ENCODE measurements at places on chromosomes 6 and 20.
A peak's percentile ranks its signal among the peaks of the same experiment; 100 is the strongest.

DNA sequence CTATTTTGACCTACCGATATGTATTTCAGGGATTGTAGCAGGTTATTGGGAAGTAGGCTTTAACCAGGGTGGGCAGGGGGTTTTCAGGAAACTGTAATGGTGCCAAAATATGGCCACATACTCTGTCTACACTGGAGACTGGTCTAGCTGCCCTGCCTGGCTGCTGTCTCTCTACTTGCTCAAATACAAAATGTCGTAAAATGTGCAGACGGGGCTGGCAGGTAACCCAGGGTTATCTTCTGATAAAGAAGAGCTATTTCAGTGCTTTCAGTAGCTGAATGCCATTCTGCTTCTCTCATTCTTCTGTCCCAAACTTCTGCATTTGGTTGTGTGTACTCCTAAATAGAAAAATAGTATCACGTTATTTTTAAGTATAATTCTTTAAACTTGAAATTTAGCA, 616.2 kb downstream of the EPM2A start:
- DNase-seq: no peak

DNA sequence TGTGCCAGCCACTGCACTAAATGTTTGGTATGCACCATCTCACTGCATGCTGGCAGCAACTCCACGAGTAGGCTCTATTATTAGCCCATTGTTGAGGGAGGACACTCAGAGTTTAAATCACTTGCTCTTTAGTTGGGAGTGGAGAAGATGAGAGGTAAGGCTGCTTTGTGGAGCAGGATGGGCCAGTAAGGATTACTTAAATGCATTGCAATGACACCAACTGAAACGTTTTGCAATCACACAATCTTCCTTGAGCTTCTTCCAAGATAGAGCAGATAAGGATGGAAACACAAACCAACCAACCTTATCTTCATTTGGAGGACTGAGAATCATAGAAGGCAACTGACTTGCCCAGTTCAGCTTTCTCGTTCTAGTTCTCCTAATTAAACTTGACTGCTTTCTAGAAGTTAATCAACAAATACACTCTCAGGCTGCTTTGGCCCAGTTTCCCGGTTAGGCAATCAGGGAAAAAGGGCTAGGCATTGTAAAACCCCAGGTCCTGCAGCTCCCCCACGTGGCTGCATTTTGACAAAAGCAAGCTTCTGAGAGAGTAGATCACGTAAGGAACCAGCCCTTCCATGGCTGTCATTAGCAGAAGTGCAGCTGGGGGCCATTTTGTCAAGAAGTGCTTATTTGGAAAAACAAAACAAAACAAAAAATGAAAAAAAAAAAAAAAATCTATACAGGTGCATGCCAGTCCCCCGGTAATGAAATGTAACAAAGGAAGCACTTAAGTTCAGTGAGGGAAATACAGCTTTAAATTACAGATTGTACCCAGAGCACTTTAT, 130.6 kb downstream of the BCAS1 start:
- peak; percentile 43 for DNase-seq

DNA sequence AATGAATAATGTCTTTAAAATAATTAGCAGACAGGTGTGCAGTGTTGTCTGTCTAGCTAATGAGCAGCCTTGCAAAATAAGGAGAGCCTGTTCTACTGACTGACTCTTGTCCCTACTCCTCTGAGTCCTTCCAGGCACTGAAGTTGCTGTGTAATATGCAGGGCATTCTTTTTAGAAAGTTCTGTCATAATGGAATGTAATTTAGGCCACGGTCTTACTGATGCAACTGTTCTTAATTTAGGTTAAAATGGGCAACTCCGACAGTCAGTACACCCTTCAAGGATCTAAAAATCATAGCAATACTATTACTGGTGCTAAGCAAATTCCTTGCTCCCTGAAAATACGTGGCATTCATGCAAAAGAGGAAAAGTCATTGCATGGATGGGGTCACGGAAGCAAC, 133.9 kb downstream of the TIAM2 start:
- no peak for DNase-seq

DNA sequence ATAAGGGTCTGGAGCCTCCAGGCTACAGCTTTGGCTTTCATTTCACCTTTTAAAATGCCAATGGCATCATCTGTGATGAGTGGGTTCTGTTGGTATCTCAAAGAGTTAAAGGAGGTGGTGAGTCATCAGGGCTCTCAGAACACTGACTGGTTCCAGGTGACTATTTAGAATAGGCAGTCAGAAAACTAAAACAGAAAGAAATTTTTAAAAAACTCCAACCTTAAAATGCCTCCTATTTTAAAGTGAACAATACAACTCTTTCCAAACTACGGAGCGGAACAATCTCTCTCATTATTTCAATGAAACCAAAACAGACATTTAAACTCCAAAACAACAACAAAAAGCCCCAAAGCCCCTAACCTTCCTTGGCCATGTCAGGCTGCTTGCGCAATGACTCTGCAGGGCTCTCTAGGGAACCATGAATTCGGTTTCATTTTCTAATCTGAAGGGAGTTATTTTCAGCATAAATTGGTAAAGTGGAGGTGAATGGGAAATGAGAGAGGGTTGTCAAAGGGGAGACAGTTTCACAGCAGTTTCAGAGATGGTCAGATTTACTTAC, 194.9 kb downstream of the KIF6 start:
- DNase-seq: no peak

DNA sequence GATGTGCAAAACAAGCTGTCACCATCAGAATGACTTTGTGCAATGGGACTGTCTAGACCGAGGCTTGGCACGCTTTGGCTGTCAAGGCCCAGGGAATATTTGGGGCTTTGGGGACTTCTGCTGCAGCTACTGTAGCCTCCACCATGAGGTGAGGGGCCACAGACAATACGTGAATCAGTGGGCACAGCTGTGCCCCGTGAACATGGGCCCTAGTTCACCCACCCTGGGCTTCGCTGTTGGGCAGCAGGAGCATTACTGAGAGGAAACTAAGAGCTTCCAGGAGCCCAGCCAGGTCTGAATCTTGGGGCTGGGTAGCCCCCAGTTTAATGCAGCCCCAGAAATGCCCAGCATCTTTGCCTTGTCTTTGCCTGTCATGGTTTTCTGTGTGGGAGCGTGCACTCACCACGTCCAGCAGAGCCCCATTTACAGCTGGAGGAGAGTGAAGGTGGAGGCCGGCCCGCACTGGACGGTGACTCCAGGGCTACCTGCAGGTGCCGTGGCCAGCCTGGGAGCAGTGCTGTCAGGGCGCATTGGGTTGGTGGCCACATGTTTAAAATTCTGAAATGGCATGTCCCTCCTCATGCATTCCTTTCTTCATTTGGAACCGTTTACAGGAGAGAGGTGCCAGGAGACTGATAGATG, 34.7 kb downstream of the DUSP22 start:
- no peak for DNase-seq

GRCh38 chr20:19745106-19745505, 13.0 kb upstream of the RIN2 start:
- DNase-seq: no peak

DNA sequence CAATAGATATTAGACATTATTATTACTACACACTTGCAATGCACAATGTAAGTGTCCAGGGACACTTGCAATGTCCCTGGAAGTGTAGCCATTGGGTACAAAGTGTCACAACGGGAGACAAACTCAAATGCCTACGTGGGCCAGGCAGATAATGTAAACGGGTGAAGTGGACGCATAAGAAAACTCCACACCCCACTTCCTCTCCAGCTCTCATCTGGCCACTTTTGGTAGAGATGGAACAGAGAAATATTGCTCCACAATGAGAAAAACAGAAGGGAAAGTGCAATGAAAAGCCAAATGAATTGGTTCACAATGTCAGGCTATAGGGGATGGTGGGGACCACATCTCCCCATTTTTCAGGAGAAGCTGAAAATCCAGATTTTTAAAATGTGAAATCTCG, 9.4 kb downstream of the SULF2 start:
- DNase-seq: no peak

DNA sequence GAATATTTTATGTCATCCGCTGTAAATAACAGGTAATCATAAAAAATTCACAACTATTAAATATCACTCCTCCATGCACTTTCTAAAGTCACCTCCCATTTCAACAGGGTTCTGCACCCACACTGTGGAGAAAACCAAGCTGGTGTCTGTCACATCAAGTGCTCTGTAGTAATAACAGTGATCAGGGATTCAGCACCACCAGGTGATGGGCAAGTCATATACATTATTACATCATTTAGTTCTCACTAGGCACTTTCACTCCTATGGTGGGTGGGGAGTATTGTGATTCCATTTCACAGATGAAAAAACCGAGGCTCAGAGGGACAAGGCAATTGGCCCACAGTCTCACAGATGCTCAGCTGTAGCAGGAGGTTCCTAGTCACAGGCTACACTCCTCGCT, 8.7 kb downstream of the BFSP1 start:
- DNase-seq: no peak

- DNase-seq: no peak
Observed at GRCh38 chr6:32968867-32969684, 682 bp downstream of the BRD2 start.

DNA sequence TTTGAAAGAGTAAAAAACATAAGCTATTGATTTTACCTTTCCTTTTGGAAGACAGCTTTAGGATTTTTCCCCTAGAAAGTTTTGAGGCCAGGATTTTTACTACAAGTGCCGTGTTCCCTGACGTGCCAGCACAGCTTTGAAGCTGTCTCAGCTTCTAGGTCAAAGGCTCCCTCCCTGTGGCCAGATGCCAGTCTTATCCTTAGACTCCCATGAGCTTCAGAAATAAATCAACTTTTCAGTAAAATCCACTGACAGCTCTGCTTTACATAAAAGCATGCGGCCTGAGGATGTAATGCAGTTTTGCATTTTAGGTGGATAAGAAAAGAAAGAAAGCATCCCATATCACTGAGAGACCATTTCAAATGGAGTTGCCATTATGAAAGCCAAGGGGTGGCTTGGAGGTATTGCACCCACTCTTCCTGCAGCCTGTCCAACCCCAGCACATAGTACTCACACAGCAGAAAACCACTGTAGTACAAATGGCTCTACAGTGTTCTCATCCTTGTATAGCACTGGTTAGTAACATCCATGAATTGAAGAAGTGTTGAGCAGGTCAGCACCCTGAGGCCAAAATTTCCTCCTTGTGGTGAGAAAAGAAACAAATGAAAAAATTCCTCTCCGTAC, 15.2 kb upstream of the ATXN1 start:
- no peak for DNase-seq

DNA sequence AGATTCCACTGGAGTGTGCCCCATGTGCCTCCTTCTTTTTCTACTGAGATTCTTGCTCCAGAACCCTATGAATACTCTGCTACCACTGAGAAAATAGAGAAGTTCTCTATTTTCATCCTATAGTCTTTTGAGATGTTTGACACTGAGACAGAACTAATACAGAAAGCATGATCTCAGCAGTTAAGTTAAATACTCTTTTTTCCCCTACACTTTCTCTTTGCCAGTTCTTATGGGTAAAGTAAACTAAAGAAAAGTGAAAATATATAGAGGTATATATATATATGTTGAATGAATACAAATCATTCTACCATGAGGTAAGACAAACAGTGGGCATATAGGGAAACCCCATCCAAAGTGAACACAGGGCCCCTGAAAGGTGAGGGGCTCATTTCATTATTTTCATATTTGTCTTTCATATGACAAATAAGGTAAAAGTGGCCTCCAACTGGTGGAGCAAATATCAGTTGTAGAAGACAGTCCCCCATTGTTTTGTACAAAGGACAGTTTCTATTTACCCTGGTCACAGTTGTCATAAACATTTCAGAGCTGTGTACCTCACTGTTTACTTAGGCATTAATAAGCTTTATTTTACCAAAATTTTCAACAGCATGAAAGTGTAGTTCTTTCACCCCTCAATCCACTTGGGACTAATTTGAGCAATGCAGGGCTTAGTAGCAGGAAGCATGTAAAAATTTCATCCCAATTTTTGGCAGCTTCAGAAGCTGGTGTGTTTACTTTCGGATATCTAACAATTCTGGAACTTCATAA, 188.3 kb upstream of the MARCKS start:
- DNase-seq: no peak

GRCh38 chr6:120320481-120321162, 971.1 kb upstream of the MAN1A1 start:
- no peak for DNase-seq

DNA sequence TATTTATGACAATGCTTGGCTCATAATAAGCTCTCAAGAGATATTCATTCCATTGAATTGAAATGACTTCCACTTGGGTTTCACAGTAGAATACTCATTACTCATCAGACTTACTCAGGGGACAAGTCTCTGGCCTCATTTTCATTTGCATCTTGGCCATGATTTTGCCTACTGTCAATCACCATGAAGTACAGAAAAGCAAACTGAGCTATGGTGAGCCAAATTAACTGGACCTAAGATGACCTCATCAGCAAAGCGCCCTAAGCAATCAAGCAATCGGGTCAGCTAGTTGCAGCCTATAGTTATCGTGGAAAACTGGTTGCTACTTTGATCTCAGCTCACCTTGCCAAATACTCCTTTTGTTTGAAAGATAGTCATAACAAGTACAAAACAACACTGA, 494.7 kb upstream of the SLC35B3 start:
- DNase-seq: no peak

DNA sequence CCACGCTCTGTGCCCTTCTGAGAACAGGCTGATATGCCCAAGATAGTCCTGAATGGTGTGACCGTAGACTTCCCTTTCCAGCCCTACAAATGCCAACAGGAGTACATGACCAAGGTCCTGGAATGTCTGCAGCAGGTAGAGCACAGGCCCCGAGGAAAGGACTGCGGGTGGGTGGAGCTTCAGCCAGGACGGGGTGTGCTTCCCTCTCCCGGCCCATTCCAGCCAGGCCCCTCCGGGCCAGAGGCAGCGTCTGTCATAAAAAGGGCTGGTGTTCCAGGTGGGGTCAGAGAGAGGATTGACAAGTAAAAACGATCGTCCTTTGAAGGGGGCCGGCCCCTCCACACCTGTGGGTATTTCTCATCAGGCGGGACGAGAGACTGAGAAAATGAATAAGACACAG, 1.3 kb downstream of the RTEL1 start:
- DNase-seq: no peak

DNA sequence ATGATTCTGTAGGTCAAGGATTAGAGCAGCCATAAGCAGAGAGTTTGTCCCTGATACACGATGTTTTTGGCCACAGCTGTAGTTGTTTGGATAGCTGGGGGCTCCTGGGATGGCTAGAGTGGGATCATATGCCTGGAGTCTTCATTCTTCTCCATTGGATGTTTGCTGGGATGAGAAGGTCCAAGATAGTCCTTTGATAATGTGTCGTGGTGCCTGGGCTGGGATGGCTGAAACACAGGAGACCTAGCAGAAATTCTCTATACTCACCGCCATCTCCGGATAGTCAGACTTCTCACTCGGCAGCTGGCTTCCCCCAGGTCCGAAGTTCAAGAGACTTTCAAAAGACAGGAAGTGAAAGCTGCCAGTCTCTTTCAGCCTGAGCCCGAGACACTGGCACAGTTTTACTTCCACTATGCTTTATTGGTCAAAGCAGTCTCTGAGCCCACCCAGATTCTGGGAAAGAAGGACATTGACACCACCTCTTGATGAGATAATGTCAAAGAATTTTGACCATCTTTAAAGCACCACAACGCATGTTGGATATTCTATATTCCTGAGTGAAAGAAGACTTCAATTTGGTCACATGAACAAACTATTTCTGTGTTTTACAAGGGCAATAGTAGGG, 16.0 kb downstream of the MARCKS start:
- no peak for DNase-seq

- DNase-seq: no peak
Observed at GRCh38 chr6:158642097-158642601, 2.4 kb downstream of the DYNLT1 start.

All from stimulated activated CD8-positive, alpha-beta memory T cell treated with anti-CD3 and anti-CD28 coated beads, Interleukin-4, amount 100 ng/mL, for 1 hour (primary cell).